ENCODE measurements at places on chromosomes 6 and 20.
A peak's percentile ranks its signal among the peaks of the same experiment; 100 is the strongest.

DNA sequence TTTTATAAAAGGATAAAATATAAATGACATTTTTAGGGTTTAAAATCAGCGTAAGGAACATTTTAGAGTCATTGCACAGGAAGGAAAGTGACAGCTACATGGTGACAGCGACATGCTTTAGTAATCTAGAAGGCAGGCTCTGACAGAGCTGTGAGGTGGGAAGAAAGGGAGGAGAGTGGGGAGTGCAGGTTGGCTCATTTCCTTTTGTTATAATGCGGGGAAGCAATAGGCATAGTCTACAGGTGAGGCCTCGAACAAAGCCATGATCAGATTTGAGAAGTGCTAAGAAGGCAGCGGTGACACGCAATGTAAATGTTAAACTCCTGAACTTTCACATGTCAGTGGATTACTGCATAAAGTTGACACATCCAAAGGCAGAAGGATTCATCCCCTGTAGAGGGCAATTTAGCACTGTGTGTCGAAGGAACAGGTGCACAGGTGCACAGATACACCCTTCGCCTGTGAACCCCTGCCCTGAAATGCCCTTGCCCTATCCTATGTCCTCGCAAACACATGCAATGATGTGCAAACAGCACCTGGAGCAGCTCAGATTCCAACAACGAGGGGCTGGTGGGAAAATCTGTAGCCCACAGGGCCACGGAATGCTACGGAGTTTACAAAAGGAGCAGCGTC is 32.4 kb upstream of the SMOC2 start:
- DNase-seq: no peak

DNA sequence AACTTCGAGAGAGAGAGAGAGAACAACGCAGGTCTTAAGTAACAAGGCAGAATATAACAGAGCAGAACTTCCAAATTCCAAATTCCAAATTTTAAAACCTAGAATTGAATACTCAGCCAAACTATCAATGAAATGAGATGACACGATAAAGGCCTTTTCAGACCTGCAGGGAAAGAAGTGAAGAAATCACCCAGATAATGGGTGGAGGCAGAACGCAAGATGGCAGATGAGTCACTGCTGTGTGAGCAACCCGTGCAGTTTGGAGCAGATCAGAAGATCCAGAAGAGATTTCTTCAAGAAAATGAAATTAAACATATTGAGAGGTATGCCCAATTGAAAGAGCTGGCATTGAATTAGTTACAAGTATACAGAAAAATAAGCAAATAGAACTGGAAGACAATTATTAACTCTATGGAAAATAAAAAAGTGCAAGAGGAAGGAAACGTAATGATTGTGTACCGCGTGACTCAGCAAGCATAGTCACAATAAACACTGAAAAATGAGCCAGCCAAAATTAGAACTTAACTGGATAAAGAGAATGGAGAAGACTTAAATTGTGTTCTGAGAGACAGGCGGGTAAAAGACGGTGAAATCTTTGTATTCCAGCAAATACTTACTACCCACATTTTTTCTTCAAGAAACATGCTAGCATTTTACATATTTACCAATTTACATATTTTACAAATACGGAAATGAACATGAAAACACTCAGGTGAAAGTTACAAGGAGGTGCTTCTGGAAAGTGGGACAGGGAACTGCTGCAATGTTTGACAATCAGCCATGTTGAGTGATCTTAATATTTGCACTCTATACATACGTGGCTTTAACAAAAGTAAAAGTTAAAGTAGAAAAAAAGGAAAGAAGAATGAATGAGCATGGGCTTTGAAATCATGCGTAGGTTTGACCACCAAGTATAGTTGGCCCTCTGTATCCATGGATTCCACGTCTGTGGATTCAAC is 87.9 kb upstream of the CDYL start:
- DNase-seq: peak; percentile 76

GRCh38 chr6:116215414-116215813 is 38.5 kb downstream of the TSPYL4 start:
- DNase-seq: peak; percentile 16

DNA sequence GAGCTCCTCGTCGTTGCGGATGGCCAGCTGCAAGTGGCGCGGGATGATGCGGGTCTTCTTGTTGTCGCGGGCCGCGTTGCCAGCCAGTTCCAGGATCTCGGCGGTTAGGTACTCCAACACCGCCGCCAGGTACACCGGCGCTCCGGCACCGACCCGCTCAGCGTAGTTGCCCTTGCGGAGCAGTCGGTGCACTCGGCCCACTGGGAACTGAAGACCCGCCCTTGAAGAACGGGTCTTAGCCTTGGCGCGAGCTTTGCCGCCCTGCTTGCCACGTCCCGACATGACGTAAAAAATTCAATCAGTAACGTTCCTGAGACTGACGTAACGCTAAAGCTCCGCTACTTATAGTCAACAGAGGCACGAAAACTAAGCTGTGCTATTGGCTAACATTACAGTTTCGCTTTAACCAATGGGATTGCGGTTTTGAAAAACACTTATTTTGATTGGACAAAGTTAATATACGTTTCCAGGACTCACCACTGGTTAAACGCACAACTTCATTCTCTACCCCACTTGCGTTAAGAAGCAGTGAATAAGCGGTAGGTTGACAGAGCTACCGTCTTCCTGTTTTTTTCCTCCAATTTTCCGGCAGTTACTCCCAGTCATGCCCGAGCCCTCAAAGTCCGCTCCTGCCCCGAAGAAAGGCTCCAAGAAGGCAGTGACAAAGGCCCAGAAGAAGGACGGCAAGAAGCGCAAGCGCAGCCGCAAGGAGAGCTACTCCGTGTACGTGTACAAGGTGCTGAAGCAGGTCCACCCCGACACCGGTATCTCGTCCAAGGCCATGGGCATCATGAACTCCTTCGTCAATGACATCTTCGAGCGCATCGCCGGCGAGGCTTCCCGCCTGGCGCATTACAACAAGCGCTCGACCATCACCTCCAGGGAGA is 73.9 kb downstream of the OR2B2 start:
- DNase-seq: peak; percentile 98

DNA sequence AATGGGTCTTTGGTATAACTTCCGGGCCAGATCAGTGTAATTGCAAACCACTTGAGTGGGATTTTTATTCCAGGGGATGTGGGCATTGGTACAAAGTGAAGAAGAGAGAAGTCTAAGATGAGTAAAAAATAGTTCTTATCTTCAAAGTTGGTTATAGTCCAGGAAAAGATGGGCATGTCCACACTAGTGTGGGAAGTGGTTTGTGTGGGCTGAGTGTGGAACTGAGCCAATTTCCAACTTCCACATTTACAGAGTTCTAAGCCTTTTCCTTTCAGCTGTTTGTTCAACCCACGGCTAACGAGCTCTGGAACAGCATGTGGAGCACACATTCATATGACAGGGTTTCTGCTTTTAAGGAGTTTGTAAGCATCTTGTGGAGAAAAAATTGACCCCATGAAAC is 72.3 kb upstream of the IFNGR1 start:
- DNase-seq: peak; percentile 66

DNA sequence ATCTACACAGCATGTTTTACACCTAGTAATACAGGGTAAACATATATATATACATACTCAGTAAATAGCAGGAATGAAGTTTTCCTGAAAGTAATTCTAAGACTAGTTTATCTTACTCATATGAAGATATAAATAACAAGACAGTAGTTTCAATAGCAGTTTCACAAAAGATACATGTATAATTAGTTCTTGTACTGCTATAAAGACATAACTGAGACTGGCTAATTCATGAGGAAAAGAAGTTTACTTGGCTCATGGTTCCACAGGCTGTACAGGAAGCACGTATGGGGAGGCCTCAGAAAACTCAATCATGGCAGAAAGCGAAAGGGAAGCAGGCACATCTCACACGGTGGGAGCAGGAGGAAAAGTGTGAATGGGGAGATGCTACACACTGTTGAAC is 16.9 kb downstream of the RARS2 start:
- DNase-seq: no peak

- no peak for DNase-seq
These were observed 7.1 kb upstream of the AFDN start for GRCh38 chr6:167819576-167819975.

GRCh38 chr6:100179576-100179975 is 185.6 kb upstream of the MCHR2 start:
- no peak for DNase-seq

DNA sequence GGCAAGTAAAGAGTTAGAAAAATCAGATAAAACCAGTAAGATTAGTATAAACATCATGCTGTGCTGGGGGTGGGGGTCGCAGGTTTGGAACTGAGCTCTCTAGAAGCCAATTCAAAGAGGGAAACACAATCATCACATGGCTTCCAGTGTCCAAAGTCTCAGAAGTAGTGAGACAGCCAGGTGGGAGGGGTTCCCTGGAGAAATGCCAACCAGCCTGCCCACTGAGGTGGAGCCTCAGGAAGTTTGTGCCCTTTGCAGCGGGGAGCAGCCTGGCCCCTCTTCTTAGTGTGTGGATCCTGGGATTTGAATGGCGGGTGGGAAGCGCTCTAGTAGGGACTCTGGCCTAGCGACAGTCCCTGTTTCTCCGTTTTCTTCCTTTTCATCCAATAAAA is 21.4 kb downstream of the C6orf15 start:
- DNase-seq: no peak

- no peak for DNase-seq
These were observed 170.2 kb downstream of the SLC24A3 start for GRCh38 chr20:19382386-19383340.

DNA sequence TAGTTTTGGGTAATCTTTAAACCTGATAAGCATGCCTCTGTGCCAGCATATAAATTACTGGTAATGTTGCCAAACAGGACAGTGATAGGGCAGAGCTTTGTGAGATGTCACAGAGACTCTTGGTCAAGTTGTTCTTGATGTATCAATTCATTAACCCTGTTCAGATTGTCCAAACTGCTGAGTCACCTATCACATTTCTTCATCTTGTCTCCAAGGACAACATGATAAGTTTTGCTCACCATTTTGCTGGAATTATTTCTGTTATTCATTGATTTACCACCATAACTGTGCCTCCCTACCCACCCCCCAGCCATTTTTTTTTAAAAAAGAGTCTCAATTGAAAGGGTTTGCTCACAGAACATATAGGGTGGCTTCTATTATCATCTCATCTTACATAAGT is 19.5 kb upstream of the GMNN start:
- DNase-seq: no peak

DNA sequence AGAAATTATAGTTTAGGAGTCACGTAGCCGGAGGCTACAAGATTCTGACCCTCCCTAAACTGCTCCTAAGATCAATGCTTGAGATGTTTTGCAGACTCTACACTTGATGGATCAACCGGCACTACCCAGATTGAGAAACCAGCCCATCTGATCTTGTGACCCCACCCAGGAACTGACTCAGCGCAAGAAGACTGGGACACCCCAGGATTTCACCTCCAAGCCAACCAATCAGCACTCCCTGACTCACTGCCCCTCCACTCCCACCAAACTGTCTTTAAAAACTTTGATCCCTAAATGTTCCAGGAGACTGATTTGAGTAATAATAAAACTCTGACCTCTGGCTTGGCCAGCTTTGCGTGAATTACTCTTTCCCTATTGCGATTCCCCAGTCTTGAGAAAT is 99.8 kb downstream of the OPRM1 start:
- DNase-seq: no peak

DNA sequence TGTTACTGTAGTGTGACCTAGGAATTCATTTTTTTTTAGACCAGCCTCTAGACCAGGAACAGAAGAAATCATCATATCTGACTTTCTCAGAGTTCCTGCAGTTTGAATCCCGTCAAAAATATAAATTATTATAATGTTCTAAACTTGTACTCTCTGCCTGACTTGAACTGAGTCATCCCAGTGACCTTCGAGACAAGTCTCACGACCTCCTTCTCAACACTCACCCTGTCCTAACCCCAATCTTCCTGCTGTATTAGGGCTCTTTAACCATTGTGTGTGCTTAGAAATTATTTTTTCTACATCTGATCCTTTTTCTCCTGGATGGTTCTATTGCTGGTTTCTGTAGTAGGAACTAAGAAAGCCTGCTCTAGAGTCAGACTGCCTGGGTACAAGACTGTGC is 21.5 kb downstream of the ADGRF5 start:
- no peak for DNase-seq

DNA sequence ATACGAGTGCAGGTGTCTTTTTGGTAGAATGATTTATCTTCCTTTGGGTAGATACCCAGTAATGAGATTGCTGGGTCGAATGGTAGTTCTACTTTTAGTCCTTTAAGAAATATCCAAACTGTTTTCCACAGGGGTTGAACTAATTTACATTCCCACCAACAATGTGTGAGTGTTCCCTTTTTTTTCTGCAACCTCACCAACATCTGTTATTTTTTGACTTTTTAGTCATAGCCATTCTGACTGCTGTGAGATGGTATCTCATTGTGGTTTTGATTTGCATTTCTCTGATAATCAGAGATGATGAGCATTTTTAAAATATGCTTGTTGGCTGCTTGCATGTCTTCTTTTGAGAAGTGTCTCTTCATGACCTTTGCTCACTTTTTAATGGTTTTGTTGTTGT is 1.9 kb upstream of the ZNF831 start:
- no peak for DNase-seq

DNA sequence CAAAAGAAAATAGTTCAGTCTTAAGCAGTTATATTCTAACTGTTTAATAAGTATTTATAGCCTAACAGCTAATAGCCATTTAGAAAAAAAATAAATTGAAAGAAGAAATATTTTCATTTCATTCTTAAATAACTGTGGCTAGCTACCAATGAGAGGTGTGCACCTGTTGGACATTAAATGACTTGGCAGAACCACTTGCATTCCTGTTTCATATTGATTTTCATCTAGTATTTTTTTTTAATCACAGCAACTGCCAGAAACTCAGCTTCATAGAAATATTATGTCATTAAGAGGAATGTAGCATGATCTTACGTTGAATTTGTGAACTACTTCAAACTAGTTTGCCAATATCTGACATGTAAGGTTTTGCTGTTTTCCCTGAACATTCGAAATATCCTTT is 10.1 kb downstream of the NAA20 start:
- DNase-seq: no peak

DNA sequence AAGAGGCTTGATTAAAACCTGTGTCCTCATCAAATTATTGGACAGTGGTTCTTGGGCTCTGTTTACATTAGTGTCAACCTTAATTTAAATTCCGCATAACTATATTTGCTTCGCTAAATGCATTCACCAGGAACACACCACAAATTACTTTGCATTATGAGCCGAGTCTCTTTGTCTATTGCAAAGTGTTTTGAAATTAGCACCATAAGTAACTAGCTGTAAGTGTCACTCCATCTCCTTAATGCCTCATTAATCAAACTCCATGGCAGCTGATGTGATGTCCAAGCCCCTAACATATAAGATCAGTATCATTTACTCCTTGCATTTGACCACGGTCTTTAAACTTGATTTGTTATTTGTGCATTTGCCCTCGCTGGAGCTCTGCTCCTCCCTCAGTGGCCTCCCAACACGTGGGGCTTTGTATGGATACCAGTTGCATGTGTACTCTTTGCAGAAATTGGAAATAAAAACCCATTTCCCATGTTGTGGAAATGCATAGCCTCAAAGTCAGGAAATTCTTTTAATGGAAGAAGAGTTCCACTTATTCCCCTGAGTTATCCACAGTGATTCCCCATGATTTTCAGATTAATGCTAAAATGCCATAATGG is 24.6 kb downstream of the FOXA2 start:
- DNase-seq: no peak

- DNase-seq: peak; percentile 90
These were observed 83.0 kb downstream of the SLC22A3 start for GRCh38 chr6:160431226-160431625.

- DNase-seq: no peak
These were observed 13.6 kb downstream of the PPP1R14C start for GRCh38 chr6:150156460-150156859.
